RWPE2 (cell line): ENCODE measurements at places on chromosomes 4 and X.
A peak's percentile ranks its signal among the peaks of the same experiment; 100 is the strongest.

DNA sequence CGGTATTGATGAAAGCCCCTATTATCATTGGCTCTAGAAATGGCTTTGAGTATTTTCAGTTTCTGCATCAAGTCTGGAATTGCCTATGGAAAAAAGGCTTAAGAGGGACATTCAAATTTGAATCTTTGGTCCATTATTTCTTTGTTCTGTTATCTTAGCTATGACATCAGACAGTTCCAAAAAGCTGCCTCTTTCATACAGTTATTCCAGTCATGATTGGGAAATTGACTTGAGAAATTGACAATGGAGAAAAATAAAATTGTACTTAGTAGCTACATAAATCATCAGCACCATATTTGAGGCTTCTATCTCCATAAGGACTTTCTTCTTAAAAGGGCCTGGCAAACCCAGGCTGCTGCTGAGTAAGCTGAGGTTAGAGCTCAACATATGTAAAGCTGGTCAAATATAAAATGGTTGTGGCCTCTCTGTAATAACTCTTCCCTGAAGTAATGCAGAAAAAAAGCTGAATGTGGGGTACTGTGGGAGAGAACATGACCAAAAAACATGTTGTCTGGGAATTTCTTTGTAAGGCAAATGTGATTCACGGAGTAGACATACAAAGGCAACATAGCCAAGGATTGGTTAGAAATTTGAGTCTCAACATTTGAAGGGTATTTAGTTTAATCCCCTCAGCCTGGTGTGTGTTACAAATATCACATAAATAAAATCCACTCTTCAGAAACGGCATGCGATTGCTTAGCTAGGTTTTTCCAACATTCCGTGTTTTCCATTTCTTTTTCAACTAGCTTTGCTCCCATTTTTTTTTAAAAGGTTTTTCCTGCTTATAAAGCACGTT is 100.9 kb downstream of the LNX1 start:
- DNase-seq: no peak

DNA sequence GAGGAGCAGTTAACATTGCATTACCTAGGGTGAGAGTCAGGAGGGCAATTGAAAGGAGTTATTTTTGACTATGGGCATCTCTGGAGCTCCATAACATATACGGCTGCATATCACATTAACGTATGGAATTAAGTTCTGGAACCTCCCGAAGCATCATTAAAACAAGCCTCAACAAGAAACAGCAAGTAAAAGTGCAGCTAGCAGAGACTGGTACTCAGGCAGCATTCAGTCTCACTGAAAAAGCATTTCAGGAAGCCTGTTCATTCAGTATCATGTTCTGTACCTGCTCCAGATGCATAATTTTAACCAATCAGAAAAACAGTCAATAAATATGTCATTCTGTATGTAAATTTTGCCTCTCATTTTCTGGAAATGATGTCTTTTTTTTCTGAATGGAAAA is 299.6 kb downstream of the EPHA5 start:
- DNase-seq: no peak

DNA sequence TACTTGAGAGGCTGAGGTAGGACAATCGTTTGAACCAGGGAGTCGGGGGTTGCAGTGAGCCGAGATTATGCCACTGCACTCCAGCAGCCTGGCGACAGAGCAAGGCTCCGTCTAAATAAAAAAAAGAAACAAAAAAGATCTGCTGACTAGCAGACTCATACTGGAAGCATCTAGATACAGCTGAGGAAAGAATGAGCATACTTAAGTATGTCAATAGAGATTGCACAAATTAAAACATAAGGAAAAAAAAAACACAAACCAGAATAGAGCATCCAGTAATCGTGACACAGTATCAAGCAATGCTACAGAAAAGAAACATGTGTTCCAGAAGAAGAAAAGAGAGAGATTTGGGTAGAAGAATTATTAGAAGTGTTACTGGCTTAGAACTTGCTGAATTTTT is 105.5 kb upstream of the SPOCK3 start:
- DNase-seq: no peak

- DNase-seq: no peak
Observed at GRCh38 chr4:39043861-39044363, 11.7 kb upstream of the TMEM156 start.

GRCh38 chrX:130083107-130083490 is 27.2 kb downstream of the ELF4 start:
- DNase-seq: no peak

DNA sequence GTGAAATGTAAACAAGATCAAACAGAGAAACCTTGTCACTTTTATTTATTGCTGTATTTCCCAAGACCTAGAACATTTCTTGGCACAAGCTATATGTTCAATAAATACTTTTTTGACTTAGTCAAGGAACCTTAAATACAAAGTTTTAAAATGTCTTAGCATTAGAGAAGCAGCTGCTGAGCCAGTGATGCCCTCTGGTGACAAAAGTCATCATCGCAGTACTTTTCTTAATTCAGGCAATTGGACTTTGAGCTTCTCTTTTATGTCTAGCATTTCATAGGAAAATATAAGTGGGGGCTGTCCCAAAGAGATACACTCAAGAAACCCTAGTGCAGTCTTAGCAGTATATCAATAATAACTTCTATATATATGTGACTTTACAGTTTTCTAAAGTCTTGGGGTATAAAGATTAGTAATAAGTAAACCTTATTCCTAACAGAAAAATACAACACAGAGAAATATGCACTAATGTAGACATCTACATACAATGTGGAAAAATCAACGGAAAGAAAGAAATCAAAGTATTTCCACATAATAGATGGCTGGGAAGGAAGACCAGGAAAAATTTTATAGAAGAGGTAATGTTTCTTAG is 118.4 kb downstream of the DTHD1 start:
- DNase-seq: no peak

GRCh38 chrX:135194684-135195083 is 23.5 kb upstream of the CT55 start:
- no peak for DNase-seq

- no peak for DNase-seq
Observed at GRCh38 chr4:165684177-165684805, 188.7 kb upstream of the TLL1 start.

DNA sequence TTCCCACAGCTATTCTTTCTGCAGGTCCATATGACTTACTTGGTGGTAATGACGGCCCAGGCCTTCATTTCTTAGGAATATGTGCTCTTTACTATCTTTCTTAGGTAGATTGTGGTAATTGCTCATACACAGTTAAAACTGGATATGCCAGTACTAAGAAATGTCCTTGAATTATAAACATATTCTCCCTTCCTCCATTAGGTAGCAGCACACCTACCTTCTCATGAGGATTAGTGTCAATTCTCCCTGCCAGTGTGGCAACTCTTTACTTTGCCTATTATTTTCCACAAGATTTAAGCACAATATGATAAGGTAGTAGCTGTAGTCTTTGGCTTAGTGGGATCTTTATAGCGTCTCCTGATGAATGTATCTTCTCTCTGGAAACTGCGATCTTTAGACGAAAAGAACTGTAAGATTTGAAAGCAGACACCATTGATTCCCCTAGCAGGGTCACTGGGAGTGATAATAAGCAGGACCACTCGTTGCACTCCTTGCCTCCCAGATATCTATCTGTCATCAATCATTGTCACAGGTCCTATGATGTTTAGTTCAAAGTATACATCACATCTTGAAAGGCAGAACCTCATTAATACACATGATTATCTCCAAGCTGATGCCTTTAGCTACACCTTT is 1240.7 kb downstream of the C4orf33 start:
- no peak for DNase-seq

GRCh38 chr4:89957046-89957926 is 62.6 kb downstream of the MMRN1 start:
- no peak for DNase-seq

- no peak for DNase-seq
Observed at GRCh38 chr4:118173126-118173525, 138.8 kb downstream of the NDST3 start.

DNA sequence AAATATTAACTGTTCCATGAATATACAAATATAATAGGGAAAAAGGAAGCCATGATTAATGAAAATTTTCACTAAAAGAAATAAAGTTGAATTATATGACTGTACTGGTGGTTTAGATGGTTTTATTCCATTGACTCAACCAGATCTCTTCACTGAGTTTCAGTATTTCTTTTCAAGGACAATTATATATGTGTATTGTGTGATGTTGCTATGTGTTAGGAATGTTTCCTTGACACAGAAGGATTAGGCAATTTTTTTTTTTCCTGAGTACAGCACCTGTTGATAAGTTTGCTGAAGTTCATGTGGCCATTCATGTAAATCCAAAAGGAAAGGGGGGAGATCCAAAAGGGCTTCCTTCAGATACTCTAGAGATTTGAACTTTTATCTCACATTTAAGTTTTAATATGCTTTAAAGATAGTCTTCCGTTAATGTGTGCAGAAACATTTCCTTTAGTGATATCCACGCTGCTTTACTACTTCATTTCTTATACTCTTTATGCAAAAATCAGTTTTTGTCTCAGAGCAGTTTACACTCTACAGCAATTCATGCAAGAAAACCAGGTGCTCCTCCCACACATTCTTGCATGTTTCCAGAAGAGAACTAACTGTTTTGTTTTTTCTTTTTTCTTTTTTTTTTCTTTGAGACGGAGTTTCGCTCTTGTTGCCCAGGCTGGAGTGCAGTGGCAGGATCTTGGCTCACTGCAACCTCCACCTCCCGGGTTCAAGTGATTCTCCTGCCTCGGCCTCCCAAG is 249.1 kb downstream of the RPA4 start:
- no peak for DNase-seq

DNA sequence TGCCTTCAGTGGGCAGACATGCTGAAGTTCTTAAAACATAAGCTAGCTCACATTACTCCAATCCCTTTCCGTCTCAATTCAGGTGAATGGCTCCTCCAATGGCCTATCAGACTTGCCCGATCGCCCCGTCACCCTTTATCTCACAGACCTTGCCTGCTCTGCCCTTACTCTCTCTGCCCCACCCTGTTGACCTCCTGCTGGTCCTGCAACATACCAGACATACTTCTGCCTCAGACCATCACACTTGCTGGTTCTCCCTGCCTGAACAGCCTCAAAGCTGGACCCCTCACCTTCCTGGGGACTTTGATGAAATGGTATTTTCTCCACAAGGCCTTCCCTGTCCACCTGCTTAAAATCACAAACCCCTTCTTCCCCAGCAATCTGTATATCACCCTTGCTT is 340.1 kb upstream of the NR3C2 start:
- no peak for DNase-seq

DNA sequence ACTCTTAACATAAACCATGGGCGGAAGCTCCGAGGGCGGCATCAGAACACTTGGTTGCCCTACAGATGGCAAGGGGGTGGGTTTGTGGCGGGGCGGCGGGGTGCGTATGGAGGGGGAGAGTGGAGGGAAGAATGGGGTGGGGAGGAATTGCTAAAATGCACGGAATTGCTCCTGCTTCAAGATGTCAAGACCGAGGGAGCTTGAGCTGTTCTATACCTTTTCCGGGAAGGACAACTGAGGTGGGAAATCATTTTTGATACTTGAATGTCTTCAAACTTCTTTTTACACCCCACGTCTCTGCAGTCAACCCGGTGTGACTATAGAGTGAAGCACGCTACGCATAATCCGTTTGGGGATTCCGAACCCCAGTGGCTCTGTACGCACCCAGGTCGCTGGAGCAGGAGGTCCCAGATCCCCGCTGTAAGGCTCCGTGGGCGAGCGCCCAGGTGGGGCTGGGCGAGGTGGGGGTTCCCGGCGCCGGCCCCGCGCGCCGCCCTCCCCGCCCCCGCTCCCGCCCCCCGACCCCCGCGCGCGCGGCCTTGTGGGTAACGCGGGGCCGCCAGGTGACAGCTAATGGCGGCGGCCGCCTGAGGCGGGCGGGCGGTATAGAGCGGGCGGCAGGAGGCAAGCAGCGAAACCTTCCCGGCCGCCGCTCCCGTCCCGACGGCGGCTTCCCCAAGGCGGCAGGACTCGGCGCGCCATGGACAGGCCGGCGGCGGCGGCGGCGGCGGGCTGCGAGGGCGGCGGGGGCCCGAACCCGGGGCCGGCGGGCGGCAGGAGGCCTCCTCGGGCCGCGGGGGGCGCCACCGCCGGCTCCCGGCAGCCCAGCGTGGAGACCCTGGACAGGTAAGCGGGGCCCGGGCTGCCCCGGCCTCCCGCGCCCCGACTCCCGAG is at the start of gene MTMR1:
MTMR1 (plus strand) TSS at position 566 of the 894 bp plus-strand sequence; CDS start at position 701, 135 bp downstream.
- DNase-seq: no peak

DNA sequence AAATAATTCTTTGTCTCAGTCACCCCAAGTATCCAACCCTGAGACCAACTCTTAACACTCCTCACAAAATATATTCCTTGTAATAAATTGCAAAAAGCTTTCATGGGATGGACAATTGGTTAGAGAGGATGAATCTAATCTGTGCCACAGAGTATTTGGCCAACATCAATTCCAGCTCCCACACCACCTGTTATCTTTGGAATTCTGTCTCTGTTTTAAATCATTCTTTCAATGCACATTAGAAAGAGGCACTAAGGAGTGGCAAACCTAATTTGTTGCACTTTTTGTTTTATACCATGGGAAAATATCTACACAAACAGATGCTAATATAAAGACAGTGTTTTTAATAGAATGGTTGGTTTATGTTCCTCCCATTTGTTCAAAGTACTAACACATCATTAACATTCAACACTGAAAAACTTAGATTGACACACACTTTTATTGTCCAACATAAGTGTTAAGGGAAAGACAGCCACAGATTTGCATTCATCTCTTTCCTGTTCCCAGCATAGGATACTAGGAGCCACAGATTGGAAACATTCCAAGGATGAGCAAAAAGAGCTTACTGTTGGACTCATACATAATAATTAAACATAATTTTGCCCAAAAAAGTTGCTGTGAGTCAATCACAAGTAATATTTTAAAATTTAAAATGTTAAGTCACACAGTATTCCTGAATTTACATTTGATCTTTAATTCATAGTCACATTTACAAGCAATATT is 116.4 kb downstream of the PPA2 start:
- no peak for DNase-seq

DNA sequence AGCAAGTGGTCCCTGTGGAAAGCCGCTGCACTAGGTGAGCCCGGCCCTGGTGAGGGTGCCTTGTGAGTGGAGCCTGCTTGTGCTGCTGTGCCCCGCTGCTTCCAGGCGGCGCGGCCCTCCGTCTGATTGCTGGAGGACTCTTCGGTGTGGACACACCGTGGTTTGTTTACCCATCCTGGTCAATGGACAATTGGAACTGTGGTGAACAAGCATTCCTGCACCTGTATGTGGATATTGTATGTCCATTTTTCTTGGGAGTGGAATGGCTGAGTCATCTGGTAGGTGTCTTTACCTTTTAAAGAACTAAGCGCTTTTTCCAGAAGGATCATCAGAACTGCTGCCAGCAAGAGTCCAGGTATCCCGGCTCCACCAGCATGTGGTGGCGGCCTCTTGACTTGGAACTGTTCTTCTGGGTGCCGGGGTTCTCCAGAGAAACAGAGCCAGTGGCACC is 15.6 kb downstream of the MAEA start:
- DNase-seq: peak; percentile 54

DNA sequence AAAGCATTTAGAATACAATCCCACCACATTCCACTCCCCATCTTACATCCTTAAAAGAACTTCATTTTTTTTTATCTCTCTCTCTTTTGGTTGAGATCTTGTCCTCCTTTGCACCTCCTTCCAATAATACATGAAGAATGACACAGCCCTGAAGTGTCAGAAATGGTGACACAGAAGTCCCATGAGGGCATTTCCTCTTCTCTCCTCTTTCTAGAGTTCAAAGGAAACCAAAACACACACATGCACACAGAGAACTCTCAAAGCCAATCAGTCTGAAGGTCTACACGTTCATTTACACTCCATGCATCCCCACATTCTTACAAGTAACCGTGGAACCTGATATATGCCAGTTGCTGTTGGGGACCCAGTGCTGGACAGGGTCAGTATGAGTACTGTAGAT is 450.7 kb downstream of the HNRNPD start:
- no peak for DNase-seq

GRCh38 chr4:116599859-116600258 is 485.5 kb downstream of the TRAM1L1 start:
- DNase-seq: no peak
